Retina (tissue), 1 donor: ENCODE measurements at places on chromosomes 3 and 15.

DNA sequence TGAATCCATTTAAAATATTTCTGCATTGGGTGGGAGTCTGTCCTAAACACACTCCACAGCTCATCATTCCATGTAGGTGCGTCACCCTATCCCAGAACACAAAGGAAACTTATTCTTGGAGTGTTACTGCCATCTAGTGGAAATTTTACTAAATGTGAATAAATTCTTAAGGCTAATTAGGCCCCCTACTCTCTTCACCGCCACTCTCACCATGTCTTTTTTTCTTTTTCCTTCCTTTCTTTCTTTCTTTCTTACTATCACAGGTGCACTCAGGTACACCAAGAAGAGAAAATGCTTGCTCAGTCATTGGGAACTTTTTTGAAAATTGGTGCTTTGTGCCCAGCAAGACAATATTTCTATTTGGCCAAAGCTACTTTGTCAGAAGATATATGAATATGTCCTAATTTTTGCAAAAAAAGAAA is 26.4 kb upstream of the ATP8B4 start:
- DNase-seq, result peak; percentile 72

DNA sequence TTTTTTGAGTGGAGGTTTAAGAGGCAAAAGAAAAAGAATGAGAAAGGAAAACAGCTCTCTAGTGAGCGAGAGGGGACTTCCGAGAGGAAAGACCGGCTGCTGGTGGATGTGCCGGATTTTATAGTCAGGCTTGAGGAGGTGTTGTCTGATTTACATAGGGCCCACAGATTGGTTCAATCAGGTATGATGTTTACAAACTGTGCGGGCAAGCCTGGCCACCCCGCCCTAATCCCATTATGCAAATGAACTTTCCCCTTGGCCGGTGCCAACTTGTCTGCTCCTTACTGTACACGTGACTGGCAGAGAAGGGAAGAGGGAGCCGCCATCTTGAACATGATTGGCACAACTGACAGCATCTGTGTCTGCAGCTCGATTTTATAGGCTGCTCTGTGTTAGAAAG is 44.7 kb downstream of the FAM43A start:
- no peak for DNase-seq

DNA sequence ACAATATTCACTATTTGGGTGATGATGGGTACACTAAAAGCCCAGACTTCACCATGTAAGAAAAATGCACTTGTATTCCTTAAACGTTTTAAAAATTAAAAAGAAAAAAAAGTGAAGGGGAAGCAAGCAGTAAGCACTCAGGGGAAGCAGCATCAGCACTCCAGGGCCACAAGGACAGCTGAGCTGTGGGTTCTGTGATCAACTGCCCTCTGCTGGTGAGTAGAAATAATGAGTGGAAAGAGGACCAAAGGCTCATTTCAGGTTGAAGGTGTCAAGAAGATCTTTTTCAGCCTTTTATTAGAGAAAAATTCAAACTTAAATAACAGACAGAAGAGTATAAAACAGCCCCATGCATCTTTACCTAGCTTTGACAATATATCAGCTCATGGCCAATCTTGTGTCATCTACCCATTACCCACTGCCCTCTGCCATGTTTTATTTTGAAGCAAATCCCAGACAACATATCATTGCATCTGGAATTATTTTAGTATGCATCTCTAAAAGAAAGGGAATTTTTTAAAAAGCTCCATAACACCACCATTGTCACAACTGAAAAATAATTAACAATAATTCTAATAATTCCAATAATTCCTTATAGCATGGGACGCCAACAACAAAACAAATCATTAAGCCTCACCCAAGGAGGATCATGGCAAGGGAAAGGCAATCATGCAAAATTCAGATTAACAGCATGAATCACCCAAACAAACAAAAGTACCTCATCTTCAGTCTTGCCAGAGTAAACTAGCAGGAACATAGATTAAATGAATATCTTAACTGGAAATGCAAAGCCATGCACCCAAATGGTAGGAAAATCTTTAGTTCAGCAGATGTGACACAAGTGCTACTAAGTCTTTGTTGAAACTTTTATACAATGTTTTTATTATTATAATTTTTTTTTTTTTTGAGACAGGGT is 42.5 kb downstream of the TAMM41 start:
- no peak for DNase-seq

DNA sequence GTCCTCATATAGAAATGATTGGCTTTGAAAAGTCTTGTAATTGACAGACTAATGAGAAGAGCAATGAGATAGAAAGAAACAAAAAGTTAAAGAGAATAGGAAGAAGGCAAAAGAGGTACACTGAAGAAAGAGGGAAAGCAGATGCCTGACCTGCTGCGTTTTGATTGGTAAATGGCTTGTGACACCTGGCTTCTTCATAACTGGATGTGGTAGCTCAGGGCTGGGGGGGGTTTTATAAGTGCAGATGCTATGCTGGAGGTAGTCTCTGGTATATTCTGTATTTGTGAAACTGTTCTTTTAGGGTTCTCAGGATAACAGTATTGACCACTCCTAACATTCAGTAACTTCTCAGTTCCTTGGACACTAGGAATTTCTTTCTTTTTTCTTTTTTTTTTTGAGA is 1.4 kb downstream of the STARD9 start:
- no peak for DNase-seq

- no peak for DNase-seq
These were observed 76.6 kb downstream of the EDEM1 start for GRCh38 chr3:5264093-5264600.

DNA sequence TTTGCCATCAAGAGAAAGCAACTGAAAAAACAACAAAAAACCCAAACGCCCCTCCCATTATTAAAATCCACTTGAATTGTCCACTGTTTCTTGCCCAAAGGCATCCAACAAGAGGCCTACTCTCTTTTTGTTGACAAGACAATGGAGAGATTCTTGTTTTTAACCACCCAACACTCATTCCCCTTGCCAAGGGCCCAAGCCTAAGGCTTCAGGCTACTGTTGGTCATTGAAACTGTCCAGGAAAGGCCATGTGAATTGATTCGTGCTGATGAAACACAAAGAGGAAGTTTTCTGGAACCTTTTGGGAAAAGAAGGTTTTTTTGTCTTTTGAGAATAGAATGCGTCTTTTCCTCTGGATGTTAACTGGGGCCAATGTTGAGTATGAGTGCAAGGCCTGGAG is 157.4 kb upstream of the PFN2 start:
- DNase-seq, result no peak

DNA sequence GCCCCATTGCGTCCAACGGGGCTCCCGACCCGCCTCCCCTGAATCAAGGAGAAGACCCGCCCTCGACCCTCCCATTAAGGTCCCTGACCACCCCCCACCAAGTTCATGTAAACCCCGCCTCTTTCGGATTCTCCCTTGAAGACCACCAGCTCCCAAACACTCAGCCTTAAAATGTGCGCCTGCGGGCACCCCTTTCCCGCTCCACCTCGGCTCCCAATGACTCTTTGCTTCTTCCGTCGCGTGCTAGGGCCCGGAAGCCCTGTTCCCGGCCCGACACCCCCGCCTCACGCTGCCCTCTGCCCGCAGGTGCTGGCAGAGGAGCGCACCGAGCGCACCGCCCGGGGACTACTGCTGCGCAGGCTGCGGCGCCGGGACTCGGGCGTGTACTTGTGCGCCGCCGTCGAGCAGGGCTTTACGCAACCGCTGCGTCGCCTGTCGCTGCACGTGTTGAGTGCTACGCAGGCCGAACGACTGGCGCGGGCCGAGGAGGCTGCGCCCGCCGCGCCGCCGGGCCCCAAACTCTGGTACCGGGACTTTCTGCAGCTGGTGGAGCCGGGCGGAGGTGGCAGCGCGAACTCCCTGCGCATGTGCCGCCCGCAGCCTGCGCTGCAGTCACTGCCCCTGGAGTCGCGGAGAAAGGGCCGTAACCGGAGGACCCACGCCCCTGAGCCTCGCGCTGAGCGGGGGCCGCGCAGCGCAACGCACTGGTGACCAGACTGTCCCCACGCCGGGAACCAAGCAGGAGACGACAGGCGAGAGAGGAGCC is 2.7 kb upstream of the LSMEM2 start:
- DNase-seq, result no peak

DNA sequence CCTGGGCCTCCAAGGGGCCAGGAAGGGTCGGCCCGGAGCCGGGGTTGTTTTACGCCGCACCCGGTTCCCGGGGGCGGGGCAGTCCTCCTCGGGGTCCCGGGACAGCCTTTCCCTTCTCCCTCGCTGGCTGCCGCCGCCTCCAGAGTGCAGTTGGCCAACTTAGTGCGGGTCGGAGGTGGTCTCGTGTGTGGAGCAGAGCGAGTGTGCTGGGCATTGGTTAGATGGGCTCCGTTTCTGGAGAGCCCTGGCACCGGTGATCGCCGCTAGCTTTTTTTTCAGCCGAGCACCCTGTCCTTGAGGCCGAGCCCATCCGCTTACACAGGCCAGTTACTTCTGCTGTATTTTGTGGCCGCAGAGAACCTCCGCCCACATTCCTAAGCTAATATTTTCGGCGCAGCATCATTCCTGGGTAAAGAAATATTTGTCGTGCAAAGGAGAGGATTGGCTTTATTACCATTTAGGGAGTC is 585 bp downstream of the KIF23 start:
- peak; percentile 80 for DNase-seq

DNA sequence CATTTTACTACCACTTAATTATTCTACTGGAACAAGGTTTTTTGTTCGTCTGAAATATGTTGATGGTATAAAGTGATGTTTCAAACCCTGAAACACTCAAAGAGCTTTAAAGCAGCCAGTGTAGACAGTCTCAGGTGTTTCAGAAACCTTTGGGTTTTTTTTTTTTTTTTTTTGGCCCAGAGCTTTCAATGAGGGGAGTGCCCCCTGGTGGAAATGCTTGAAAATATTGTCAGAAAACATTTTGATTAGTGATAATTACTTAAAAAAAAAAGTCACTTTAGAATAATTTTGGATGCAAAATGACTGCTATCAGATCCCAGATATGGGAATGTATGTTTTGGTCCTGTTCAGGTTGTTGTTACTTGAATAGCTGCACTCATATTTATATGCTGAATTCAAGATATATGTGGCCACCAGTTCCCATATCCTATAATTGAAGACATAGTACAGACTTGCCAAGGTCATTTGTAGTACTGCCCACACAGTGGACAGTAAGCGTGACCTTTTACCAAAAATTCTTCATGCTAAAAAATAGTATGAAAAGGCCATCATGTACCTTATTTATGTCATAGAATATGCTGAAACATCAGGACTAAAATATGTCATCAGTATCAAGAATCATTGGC is 35.9 kb downstream of the SATB1 start:
- DNase-seq, result peak; percentile 54
